ENCODE measurements at places on chromosomes 13 and 19.

GRCh38 chr13:101017123-101017872, 342.7 kb upstream of the TMTC4 start:
- no peak for DNase-seq

GRCh38 chr13:109602356-109602755, 184.0 kb downstream of the IRS2 start:
- no peak for DNase-seq

GRCh38 chr19:10450191-10450852, 30.0 kb downstream of the PDE4A start:
- DNase-seq: no peak

- DNase-seq: no peak
Observed at GRCh38 chr19:14370169-14370939, 10.9 kb upstream of the ADGRE5 start.

DNA sequence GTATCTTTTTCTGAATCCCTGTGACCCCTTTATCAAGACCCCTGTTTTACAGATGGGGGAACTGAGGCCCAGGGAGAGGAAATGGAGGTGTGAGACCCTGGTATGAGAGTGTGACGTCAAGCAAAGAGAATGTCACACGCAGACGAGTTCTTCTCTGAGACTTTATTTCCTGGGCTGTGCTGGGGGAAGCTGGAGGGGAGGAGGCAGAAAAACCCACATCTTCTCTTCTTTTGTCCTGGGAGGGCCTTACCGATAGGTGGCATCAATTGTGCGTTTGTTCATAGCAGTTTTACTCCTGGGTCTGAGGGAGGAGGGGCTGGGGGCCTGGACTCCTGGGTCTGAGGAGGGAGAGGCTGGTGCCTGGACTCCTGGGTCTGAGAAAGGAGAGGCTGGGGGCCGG, 4.9 kb upstream of the KLK15 start:
- DNase-seq: no peak

Measured in activated CD4-positive, CD25-positive, alpha-beta regulatory T cell treated with anti-CD3 and anti-CD28 coated beads, Interleukin-2, amount 50 U/mL, for 16 hours (primary cell).